ENCODE measurements at places on chromosomes 7 and 10.

GRCh38 chr10:128065881-128066534 lies 60.2 kb downstream of the MKI67 start:
- DNase-seq, result no peak

DNA sequence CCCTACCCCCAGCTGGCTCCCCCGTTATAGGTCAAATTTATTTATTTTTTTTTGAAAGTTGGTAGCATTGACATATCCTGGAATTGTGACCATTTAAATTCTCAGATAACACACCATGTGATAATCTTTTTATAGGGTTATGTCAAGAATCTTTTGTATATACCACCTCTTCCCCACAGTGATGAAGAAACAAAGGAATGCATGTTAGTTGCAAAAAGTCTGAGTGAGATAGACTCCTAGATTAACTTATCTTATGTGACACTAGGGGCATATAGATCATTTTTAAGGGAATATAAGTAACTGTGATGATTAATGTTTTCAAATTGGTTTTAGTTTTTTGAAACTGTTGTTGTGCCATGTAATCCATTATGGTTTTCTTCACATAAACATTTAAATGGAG lies 68.3 kb downstream of the MLLT10 start:
- no peak for DNase-seq

GRCh38 chr10:88835096-88835909 lies 16.3 kb downstream of the ANKRD22 start:
- DNase-seq, result peak; percentile 73

DNA sequence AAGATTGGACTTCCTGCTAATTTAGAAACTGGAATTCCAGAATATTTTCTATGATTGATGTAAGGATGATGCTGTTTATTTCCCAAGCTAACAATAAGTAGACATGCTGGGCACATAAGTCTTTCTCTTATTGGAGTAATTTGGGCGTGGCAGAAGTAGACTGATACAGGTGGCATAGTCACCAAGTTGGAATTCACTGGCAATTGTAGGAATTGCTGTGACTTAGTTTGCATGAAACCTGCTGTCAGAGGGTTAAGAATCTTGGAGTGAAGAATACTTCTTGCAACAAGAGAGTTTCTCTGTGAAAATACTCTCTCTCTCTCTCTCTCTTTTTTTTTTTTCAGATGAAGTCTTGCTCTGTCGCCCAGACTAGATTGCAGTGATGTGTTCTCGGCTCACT lies 569.7 kb downstream of the REEP3 start:
- DNase-seq, result no peak

GRCh38 chr10:68272833-68273232 lies 40.9 kb upstream of the ATOH7 start:
- DNase-seq, result no peak

GRCh38 chr10:128364631-128365030 lies 238.4 kb upstream of the MKI67 start:
- DNase-seq, result no peak

- DNase-seq, result no peak
These were observed 149.2 kb downstream of the PLPP4 start for GRCh38 chr10:120606051-120606764.

GRCh38 chr7:116172353-116172752 lies 38.0 kb upstream of the TES start:
- DNase-seq, result no peak

DNA sequence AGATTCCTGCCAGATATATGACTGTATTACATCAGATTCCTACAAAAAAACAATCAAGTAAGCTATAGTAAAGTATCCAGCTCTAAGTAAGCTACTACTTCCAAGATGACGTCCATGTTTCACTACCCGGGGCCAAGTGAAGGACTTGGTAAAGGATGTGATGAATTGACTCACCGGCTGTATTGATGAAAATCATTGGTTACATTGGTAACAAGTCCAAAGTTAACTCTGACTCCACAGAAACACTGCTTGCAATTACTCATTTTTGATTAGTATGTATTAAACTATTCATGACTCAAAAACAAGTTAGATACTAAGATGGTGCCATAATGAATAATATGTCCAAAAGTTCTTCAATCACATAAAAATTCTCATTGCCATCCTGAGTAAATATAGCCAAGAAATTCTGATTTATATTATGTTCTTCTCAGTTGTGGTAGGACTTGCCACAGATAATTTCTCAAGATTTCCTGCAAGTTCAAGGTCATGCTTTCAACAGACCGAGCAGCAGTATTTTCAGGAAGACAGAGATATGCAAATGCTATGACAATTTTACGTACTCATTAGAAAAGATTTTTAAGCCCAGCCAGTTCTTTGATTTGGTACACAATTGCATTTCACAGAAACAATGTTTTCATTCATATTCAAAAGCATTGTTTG lies 12.6 kb upstream of the DNAJC1 start:
- DNase-seq, result no peak

- DNase-seq, result no peak
These were observed 16.9 kb downstream of the GFRA1 start for GRCh38 chr10:116255886-116256751.

DNA sequence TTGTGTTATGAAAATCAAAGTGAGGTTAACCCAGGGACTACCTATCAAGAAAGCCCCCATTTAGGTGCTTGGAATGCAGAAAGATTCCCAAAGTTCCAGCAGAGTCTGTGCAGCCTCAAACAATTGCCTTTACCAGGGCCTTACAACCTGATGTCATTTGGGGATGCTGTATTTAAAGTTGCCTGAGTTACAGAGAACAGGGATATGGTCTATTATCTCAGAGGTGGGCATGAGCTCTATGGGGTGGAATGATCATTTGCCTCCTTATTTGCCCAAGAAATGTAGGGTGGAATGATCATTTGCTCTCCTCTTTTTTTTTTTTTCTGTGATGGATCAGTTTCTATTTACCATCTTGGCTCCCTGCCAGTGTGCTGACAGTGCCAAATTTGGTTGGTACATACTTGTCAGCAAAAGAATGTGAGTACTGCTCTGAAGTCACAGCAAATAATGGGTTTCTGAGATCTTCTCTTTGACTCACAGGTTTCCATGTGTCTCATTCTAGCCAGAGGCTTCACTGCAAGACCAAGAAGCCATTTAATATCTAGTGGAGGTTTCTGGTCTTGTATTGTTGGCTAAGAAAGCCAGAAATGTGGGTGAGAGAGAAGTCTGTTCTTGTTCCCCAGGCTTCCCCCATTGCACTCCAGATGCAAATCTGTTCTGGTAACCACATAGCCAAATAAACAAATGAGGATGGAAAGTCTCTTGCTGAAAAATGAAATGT lies 45.5 kb upstream of the ZNRF2 start:
- DNase-seq, result no peak

DNA sequence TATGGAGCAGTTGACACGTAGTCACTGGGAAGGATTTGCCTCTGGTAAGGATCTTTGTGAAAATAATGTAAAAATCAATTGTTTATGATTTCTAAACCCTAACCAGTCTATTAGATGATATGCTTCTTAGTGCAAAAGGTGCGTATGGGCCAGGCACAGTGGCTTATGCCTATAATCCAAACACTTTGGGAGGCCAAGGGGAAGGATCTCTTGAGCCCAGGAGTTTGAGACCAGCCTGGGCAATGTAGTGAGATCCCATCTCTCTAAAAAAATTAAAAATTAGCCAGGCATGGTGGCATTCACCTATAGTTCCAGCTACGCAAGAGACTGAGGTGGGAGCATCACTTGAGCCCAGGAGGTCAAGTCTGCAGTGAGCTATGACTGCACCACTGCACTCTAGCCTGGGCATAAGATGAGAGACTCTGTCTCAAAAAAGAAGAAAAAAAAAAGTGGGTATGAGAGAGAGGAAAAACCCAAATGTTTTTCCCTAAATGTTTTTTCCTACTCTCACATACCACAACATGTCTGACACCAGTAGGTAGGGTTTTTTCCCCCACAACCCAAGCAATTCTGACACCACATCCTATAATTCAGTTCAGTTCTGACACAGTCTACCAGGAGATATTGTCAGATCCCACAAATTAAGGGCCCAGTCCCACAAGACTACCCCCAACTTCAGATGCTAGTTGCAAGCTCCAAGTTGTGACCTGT lies 36.5 kb downstream of the DNAJC9 start:
- DNase-seq, result no peak

GRCh38 chr10:123203393-123204126 lies 49.4 kb downstream of the BUB3 start:
- DNase-seq, result no peak

GRCh38 chr7:33578881-33579672 lies 326.3 kb upstream of the BMPER start:
- no peak for DNase-seq

GRCh38 chr7:14590206-14590605 lies 312.3 kb downstream of the DGKB start:
- no peak for DNase-seq

DNA sequence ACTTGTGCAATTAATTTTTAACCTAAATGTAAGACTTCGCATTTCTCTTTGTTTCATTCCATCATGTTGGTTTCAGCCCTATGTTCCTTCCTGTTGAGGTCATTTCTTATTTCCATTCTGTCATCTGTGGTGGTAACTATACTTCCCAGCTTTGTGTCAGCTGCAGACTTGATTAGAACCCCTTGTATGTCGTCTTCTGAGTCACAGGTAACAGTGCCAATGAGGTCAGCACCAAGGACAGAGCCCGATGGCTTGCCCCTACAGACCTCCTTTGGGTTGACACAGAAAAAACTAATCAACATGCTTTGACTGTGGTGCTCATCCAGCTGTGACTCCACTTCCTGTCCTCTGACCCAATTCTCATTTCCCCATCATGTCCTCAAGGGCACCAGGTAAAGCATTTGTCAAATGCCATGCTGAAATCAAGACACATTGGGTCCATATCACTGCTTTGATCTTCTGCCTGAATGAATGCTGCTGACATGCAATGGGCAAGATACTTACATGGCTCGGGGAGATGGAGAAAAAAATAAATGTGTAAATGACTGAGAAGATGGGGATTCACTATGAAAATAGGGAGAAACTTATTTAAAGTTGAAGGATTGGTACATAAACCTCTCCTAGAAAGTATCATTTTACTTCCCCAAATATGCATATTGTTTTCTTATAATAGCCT lies 25.6 kb upstream of the CRTAC1 start:
- no peak for DNase-seq

- no peak for DNase-seq
These were observed 104.2 kb downstream of the ARID5B start for GRCh38 chr10:62005687-62006086.

- DNase-seq, result no peak
These were observed 19.9 kb upstream of the SP4 start for GRCh38 chr7:21407796-21408480.

GRCh38 chr10:86402283-86402941 lies 35.8 kb upstream of the GRID1 start:
- DNase-seq, result no peak

DNA sequence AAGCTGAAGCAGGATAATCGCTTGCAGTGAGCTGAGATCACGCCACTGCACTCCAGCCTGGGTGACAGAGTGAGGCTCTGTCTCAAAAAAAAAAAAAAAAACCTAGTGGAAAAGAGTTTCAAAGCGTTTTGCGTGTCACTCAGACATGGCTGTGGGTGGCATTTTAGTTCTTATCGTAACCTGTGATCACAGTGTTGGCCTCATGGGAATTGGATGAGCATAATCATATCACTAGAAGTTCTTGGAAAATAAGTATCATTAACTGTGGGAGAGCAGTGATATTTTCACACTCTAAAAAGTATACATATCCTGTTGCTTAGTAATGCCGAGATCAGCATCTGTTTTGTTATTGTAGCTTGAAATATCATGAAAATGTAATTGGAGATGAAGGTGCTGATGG lies 92.6 kb downstream of the CREM start:
- no peak for DNase-seq

GRCh38 chr10:93826355-93826754 lies 67.4 kb upstream of the SLC35G1 start:
- DNase-seq, result no peak

DNA sequence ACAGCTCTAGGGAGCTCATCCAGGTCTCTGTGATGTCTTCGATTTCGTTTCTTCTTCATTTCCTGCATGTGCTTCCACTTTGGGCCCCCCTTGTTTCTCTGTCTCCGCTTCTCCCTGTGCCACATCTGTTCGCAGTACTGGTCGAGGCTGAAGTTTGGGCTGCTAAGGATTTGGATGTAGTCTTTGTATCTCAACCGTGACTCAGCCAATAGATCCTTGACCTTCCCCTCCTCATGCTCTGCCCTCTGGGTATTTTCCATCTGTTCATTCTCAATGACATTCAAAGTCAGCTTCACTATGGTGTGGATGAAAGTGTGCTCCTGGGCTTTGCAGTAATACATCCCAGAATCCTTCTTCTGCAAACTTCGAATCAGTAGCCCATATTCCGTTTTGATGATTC lies 187.4 kb downstream of the SEMA3D start:
- no peak for DNase-seq

DNA sequence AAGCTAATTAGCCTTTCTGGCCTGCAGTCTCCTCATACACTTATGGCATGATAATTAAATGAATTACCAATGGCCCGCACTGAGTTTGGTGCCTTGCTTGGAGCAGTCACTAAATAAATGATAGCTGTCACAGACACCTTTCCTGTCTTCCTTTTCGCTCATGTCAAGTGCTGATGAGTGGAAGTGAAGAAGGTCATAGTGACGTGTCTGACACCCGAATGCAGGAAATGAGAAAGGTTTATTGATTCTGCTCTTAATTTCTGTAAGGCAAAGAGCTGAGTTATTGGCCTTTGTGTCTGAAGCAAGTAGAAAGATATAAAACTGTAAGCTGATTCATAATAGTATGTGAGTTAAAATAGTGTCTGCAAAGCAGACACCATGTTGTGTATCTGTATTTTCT lies 13.2 kb upstream of the ESYT2 start:
- no peak for DNase-seq

DNA sequence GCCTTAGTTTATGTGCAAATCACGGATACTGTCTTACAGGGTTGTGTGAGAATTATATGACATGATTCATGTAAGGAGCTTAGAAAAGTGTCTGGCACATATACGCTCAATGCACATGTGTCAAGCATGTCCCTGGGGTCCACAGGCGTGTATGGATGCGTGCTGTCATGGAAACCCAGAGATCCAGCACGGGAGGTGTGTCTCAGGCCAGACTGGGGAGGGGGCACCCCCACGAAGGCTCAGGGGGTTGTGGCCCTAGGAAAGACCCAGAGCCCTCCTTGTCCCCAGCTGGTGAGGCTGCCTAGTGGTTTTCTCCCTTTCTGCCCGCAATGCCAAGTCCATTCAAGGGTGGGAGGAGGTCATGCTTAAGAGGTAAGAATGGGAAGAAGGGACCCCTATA lies 9.1 kb downstream of the BTBD16 start:
- DNase-seq, result no peak

DNA sequence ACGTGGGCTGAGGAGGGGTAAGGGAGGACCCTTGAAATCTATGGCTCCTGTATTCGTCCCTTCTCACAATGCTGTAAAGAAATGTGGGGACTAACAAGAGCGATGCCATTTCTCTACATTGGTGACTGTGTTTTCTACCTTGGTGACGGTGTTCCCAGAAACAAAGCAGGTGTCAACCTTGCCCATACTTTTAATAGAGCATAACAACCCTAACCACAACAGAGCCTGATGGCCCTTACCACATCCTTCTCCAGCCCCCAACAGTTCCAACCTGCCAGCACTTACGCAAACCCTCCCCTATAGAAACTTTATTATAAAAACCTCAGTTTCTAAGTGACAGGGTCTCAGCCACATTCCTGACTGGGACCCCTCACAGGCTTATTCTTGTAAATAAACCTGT lies 28.2 kb upstream of the ADCYAP1R1 start:
- no peak for DNase-seq
